ENCODE measurements at places on chromosomes 16 and 17. TPM values are rescaled to one million over a fixed set of nuclear protein-coding genes. Genes with fewer than 3 reads are reported as not detected.
A peak's percentile ranks its signal among the peaks of the same experiment; 100 is the strongest.

GRCh38 chr16:69712914-69713581 lies 13.3 kb downstream of the NQO1 start:
- DNase-seq = no peak

- no peak for DNase-seq
These were observed 151.5 kb upstream of the DYNLRB2 start for GRCh38 chr16:80389338-80389737.

DNA sequence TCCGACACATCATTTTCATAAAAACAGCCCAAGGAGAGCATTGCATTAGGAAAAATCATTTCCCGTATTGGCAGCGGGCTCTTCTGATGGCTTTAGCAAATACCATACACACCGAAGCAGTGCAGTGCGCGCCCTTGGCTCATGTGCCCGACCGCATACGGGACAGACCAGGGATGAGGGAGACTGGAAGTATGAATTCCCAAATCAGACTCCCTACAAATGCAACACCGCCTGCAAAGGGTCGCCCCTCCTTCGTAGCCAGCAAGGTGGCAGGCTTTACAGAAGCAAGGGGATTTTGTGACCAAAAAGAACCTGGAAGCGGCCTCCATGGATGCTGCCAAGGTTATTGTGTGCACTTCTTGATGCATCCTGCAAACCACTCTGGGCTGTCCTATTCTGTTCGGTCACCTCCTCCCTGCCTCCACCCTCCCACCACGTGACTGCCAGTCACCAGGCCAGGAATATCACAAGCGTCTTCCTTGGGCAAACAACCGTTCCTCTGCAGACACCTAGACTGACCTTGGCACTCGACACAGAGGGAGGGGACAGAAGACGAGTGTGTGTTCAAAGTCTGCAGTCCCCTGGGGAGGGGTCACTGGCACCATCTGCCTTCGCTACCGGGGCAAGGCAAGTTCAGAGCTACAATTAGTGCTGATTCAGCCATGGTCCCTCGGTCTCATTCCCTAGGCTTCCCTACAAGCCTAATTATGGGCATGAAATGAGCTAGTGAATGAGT lies 460.4 kb downstream of the SLC39A11 start:
- no peak for DNase-seq

DNA sequence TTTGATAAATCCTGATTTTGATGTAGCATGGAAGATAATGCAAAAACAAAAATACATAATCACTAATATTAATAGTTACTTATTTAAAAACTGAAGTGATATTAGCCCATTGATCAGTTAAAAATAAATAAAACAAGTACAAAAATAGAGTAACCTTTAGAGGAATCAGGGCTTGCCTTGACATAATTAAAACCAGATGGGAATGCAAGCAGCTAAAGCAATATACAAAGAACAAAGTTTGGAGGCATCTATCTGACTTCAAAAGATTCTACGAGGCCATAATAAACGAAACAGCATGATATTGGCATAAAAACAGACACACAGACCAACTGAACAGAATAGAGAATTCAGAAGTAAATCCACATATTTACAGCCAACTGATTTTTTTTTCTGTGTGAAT lies 15.0 kb upstream of the HEATR3 start:
- no peak for DNase-seq

- no peak for DNase-seq
These were observed 4.8 kb upstream of the MEAK7 start for GRCh38 chr16:84509032-84509950.

DNA sequence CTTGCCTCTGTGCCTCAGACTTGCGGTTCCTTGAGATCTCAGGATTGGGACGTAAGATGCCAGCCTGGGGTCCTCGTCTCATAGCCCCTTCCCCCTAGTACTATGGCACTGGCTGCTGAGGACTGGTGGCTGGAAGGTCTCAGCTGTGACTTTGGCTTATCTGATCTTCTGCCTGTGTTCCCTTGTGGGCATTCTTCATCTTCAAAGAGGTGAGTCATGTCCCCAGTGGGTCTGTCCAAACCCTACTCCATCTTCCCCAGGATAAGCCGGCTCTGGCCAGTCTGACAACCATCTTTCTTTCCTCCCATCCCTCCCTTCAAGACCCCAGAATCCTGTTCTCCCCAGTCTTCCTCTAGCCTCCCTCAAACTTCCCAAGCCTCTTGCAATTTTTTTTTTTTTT lies 3.6 kb downstream of the CD19 start:
- no peak for DNase-seq

DNA sequence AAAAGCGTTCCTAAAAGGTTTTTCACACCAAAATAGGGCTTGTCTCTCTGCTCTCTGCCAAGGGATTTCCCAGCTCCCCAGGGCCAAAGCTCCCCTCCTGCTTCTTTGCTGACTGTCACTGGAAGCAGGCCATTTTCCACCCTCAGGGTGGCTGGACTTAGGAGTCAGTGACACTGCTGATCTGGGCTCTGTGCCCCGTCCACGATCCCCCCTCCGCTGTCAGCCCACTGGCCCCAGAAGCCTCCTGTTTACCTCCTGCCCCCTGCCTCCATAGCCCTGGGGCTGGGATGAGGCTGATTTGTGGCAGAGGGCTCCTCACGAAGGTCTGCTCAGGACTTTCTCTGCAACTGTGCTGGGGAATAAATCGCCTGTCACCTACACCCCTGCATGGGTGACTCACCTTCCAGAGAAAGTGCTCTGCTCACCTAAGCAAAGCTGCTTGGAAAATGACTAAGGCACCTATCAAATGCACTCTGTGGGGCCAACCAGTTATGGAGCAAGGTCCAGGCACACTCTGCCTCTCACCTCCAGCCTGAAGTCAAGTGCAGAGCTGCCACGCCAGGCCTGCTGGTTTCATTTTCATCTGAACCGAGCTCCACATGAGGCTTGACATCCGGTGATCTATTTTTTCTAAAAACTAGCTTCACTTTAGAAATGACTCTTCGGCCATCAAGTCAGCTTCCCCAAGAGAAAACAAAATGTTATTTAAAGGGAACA lies 4.9 kb downstream of the MAP3K14 start:
- peak; percentile 66 for DNase-seq

DNA sequence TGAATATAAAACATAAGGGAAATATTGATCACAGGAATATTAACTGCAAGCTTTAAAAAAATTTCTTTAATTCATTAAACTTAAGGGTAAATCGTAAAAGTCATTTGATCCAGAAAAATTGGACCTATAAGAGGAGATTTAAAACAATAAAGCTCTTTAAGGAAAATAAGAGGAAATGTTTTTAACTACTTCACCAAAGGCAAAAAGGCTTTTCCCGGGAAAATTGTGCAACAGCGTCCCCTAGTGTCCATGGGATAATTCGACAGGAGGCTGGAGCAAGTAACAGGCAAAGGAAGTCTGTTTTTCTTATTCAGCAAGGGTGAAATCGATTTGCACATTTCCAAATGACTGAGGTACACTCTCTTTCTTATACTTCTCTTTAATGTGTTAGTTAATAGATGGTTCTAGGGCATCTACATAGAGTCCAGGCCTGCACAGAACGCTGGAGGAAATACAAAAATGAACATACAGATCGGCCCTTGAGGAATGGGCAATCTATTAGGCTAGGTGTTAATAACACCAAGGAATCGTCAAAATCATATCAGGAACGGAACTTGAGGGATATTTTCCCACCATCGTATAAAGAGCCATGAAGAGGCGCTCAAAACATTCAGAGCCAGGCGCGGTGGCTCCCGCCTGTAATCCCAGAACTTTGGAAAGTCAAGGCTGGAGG lies 61.4 kb downstream of the ZNF18 start:
- DNase-seq = no peak

GRCh38 chr16:69845181-69845580 lies 83.0 kb downstream of the WWP2 start:
- DNase-seq = no peak

DNA sequence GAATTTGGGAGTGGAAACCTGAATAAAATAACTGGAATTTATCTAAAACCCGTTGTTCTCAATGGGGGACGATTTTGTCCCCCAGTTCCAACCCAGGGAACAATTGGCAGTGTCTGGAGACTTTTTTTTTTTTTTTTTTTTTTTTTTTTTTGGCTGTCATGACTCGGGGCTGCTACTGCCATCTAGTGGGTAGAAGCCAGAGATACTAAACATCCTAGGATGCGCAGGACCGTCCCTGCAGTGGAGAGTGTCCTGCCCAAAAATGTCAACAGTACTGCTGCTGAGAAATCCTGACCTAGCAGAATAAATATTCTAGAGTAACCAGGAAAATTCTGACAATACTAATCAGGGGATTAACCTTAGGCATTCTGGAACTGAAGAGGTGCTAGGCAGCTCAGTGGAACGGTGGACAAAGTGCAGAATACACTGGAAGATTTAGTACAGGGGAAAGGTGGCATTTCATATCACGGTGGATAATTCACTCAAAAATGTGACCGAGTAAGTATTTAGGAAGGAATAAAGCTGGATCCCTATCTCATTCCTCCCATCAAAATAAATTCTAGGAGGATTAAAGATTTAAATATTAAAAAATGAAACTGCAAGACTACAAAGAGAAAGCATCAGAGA lies 107.6 kb downstream of the SPECC1 start:
- no peak for DNase-seq

DNA sequence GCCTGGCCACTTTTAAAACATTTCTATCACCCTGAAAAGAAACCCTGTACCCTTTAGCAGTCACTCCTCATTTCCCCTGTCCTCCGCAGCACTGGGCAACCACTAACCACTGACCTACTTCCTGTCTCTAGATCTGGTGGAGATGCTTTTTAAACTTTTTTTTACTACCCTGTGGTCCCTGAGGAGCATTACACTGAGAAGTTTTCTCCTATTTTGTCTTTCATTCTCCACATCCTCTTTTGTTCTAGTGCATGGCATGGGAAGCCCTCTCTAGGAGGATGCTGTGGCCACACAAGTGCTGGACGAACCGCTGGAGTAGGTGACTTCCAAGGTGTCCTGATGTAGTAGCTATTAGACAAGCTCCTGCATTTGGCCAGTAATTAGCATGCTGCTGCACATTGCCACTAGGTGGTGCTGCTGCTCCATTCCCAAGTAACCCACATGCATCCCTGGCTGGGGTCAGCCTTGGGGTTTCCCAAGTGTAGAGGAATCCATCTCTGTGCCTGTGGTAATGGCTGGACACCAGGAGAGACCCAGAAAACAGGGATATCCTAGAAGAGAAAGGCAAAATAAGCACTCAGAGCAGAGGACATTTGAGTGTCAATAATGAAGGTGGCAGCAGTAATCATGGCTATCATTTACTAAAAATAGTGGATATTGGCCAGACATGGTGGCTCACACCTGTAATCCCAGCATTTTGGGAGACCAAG lies 143.8 kb upstream of the CRHR1 start:
- peak; percentile 62 for DNase-seq

ATP2A1 gene
- polyA plus RNA-seq = 0.44 TPM

LLGL2 gene
- 5.6 TPM for polyA plus RNA-seq

ANKFN1 gene
- polyA plus RNA-seq = 0.01 TPM

MYH1 gene
- polyA plus RNA-seq = not detected

BCL7C gene
- polyA plus RNA-seq = 68.8 TPM

Measured in heart right ventricle (tissue), 16 donors.